ENCODE measurements at places on chromosomes 1 and 21.

- DNase-seq: no peak
These were observed 21.6 kb downstream of the SYT11 start for GRCh38 chr1:155880950-155881349.

- DNase-seq: no peak
These were observed 65.7 kb downstream of the TLR5 start for GRCh38 chr1:223077247-223077833.

GRCh38 chr21:15252431-15252830 is 187.6 kb upstream of the NRIP1 start:
- no peak for DNase-seq

DNA sequence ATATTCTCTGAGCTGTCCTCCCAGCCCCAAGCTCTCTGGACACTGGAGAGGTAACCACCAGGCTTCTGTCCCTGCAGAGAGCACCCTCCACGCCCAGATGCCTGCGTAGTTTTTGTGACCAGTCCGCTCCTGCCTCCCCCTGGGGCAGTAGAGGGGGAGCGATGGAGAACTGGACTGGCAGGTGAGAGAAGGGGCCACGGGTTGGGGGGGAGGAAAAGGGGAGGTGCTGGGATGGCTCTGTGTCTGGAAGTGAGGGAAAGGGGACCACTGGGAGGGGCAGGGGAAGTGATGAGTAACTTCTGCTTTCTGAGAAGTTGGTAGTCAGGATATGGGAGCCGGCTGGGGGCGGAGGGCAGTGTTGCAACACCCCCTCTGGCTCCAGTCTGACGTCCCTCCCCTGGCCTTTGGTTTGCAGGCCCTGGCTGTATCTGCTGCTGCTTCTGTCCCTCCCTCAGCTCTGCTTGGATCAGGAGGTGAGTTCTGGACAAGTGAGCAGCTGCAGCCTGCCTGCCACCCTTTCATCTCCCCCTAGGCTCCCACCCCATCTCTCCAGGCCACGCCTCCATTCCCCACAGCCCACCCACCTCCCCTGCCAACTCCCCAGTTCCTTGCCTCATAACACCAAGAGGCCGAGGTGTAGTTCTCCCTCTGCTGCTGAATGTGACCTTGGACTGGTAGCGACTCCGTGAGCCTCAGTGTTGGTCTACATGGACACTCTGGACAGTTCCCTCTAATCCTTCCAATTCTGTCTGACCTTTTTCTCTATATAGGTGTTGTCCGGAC is 3.1 kb downstream of the ADAMTSL4 start:
- peak; percentile 94 for DNase-seq

DNA sequence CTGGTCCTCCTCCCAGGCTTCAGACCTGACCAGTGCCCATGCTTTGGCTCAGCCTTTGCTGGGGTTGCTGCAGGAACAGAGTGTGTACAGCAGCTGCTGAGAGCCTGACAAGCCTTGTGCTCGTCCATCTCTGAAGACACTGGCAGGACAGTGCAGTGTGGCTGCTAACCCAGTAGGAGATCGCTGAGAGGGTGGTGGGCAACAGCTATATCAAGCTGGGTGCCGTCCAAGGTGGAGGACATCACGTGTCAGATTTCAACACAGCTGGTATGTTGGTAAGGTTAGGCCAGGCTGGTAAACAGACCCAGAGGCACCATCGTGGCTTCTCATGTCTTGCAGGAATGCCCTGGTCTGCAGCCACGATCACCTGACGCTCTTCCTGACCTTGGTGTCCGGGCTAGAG is 17.9 kb upstream of the SLC25A34 start:
- DNase-seq: no peak

DNA sequence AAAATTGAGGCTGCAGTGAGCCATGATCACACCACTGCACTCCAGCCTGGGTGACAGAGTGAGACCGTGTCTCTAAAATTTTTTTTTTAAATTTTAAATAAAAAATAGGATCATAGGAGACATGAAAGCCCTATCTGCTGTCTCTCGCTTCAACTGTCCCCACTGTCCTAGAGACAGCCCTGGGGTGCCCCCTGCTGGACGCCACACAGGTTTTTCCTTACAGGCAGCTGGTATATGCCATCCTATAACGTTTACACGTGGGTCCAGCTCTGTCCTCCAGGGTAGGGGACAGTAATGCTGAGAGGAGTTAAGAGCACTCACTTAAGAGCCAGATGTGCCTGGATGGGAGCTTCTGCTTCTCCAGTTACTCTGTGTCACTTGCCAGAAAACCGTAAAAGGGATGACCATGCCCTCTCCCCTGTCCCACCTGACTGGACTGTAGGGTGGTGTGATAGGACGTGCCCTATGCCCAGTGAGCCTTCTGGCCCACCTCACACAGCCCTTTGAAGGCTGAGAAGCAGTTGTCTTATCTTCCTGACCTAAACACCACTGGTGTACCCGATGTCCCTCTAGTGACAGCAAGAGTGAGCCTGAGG is 8.5 kb downstream of the FBXO2 start:
- DNase-seq: peak; percentile 64

DNA sequence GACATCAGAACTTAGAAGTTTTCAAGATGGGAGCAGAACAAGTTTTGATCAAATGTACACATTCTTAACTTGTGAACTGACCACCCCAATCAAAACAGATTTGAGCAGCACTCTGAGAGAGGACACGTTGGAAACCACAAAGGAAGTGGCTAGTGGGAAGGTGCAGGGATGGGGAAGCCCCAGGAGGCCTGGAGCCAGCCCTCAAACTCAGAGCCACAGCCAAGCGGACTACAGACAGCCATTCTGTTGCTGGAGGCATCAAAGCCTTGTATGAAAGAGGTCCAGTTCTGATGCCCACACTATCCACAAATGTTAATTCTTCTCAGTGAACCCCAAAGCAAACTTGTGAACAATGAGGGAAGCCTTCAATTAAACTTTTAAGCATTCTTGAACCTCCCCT is 143.6 kb upstream of the RAB4A start:
- no peak for DNase-seq

DNA sequence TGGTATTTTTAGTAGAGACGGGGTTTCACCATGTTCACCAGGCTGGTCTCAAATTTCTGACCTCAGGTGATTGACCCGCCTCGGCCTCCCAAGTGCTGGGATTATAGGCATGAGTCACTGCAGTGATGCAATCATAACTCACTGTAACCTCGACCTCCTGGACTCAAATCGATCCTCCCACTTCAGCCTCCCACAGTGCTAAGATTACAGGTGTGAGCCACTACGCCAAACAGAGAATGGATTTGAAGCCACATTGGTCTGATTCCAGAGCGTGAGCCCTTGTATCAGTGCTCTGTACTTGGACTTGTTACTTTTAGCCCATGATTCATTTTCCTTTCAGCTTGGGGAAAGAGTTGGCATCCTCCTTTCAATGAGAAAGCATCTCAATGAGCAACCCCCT is 14.9 kb upstream of the ZNF683 start:
- no peak for DNase-seq

DNA sequence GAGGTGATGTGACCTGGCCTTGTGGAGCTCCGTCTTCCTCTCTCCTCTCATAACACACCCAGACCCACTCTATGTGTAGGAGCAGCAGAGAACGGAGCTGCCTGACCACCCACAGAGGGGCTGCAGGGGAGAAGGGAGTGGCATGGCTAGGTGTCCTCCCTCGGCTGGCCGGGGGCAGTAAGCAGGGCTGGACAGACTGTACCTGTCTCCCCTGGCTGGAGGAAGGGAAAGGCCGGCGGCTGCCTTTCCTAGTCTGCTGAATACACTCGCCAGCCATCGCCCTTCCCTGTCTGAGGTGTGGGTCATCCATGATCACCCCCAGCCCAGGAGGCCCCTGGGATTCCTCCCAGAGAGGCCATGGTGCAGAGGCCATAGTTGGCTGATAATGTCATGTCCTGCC is 187.2 kb upstream of the AJAP1 start:
- no peak for DNase-seq

DNA sequence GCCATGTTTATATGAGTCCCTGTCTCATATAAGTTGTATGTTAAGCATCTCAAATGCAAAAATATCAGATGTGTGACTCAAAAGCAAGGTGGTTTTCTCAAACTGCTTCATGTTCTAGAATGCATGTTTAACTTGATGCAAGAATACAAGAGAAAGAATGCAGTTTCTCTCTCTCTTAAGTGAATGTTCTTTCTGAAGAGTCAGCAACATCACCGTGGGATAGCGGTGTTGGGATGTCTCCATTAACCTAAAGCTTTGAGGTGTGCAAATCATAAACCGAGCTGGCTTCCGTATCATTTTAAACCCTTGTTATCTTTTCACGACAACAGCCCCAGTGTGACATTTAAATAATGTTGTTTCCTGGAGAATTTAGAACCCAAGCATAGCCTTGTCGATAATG is 48.4 kb upstream of the TARBP1 start:
- DNase-seq: no peak

DNA sequence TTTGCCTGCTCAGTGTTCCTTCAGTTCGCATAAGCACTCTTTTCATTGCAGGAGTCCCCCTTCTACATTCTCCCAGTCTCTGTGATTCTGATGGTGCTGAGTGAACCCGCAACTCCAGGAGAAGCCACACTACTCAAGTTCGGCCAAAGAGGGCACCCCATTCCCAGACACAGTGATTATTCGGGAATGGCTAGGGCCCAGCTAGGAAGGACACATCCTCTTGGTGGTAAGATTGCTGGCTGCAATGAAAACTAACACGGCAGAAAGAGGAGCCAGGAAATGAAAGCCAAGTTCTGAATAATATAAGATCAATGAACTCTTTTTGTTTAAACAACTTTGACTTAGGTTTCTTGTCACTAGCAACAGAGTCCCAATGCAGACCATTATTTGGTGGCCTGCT is 14.9 kb downstream of the CREG1 start:
- DNase-seq: no peak

GRCh38 chr21:32389337-32390015 is 3.3 kb downstream of the URB1 start:
- DNase-seq: no peak

DNA sequence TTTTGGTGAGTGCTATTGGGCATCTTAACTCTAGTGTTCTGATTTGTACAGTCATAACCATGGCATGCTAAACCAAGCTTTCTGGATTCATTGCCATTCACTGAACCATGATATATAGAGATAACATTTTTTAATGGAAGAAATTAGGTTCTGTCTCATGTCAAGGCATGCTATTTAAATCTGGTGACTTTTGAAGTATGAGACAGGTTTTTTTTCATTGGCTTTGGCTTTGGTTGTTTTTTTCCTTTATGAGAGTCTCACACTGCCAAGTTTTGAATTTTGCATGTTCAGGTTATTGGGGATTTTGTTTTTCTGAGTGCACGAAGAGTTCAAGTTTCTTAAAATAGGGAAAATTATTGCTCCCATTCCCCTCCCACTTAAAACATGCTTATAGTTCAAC is 141.3 kb upstream of the ADAMTS5 start:
- DNase-seq: no peak

- DNase-seq: no peak
These were observed 133.5 kb downstream of the UCK2 start for GRCh38 chr1:165960881-165961280.

GRCh38 chr21:41427556-41427955 is 1.5 kb downstream of the MX1 start:
- no peak for DNase-seq

DNA sequence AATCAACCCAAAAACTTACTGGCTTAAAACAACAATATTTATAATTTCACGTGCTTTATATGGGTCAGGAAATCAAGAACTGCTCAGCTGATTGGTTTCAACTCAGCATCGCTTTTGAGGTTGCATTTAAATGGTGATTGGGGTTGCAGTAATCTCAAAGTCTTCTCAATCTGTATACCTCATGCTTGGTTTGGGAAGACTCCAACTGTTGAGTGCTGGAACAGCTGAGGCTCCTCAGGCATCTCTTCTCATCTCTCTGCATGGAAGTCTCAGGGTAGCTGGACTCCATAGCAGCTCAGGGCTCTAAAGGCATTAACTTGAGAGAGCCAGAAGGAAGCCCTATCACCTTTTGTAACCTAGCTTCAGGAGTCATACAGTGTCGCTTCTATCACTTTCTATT is 35.1 kb downstream of the AK5 start:
- no peak for DNase-seq

DNA sequence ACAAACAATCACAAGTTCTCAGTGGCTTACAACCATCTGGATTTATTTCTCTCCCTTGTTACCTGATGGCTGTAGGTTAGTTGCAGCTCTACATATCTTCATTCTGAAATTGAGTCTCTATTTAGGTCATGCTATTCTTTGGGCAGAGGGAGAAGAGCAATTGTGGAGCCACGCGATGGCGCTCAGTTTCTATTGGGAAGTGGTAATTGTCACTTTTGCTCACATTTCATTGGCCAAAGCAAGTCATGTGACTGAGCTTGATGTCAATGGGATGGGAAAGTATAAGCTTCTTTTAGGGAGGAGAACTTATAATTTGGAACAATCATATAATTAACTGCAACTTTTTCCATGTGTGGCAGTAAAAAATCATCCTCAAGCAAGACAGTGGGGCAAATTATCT is 166.5 kb downstream of the LMO4 start:
- no peak for DNase-seq

DNA sequence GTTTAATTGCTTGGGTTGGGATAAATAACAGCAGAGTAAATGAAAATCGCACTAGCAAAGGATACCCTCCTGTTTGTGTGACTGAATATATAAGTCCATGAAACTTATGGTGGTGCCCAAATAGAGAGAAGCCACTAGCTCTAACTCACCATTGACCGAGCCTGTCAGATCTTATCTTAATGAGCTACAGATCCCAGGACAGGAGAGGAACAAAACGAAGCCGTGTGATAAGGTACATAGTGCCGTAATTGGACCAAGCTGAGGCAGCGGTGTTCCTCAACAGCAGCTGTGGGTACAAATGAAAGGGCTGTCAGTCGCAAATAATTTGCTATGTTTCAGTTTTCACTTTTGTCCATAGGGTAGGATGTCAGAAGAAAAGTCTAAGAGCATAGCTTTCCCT is 276.1 kb downstream of the PTBP2 start:
- no peak for DNase-seq

All from HuH-7.5 (cell line).